ENCODE measurements at places on chromosomes 3 and 15.

DNA sequence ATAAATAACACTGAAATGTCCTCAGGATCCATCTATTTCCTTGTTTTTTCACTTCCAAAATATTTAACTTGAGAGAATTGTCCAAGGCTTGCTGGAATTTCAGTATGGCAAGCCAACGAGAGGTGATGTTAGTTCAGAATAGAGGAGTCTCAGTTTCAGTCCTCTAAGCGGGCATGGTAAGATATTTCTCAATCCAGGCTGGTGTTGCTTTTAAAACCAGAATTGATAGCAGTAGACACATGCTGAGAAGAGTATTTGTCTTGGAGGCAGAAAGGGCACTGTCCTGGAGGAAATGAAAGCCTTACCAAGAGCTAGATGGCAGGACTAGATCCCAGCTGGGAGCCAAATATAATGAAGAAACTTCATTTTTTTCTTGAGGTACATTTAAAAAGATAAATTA is 23.1 kb downstream of the PHLDB2 start:
- no peak for DNase-seq

DNA sequence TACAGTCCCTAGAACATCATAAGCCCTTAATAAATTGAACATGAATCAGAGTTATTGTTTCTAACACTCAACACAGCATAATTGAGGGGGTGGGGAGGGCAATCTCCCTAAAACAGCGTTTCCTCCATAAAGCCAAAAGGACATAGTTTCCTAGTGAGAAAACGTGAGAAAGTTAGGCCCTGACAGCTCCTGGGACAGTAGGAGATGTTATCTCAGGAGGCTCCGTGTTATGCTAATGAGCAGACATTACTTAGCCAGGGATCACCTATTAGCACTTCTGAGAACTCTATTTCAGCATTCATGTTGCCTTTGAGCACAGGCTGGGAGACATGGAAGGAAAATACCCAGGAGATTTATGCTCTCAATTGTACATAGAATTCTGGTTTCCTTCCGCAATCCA is 229.1 kb upstream of the ADAMTS9 start:
- no peak for DNase-seq

GRCh38 chr3:78830470-78830869 is 937.3 kb downstream of the ROBO1 start:
- DNase-seq, result no peak

DNA sequence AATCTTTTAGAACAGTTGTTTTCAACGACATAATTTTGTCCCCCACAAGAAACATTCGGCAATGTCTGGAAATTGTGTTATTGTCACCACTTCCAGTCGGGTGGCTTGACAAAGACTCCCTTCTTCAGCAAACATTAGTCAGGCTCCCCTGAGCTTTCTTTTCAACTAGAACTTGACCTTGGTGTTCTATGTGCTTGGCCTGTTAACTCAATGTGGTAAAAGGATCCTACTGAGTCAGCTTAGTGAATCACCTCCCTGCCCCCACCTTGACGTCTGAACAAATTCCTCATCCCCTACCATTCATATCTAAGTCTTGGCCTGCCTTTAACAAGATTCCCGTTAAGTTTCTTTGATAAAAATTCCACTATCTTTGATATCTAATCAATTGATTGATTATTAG is 465.0 kb upstream of the ROBO1 start:
- no peak for DNase-seq

- no peak for DNase-seq
Observed at GRCh38 chr3:171375666-171376595, 84.3 kb downstream of the TNIK start.

- DNase-seq, result peak; percentile 30
Observed at GRCh38 chr15:90099072-90099867, 3.0 kb downstream of the IDH2 start.

DNA sequence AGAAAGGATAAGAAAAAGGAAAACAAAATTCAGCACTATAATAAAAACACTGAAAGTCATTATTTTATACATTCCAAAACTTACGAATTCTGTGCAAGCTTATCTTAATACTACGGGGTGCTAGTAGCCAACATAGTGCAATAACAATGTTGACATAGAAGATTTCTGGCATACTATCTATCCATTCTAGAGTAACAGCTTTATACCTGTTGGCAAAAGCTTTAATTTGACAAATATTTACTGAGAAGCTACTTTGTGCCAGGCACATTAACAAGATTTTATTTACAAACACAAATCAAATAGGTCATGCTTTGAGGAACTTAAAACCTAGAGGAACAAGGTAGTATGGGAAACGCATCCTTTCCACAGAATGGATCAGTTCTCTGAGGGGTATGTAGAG is 1.1 kb downstream of the ACKR4 start:
- DNase-seq, result no peak

DNA sequence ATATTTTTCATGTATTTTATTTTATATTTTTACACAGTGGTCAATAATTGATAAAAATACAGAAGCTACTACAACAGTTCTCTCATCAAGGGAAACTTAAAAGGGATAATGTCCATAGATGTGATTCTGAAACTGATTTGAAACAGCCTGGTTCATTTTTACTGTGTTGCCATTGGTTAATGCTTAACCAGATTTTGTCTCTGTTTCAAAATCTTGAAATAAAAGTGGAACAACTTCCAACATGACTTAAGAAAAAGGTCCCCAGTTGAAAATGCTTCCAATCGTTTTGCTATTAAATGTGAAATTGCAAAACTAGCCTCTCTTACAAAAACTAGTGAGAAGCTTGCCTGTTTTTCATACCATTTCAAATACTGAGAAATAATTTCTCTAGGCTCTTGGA is 240.7 kb downstream of the LPP start:
- no peak for DNase-seq

Measured in T follicular helper cell (primary cell).